A549 treated with Hydrocortisone at 1 μM for 4 hours (cell line): ENCODE measurements at places on chromosomes 1 and 21. TPM values are rescaled to one million over a fixed set of nuclear protein-coding genes. Genes with fewer than 3 reads are reported as not detected.

AMPD1 gene
- total RNA-seq = not detected in 5 replicates

OR6K3 gene
- not detected in 5 replicates for total RNA-seq

RHEX gene
- total RNA-seq = not detected in 5 replicates

FAM229A gene
- total RNA-seq = 2.1 to 4.5 TPM (median 3.7 TPM) in 5 replicates

KLF17 gene
- 0.32 to 0.76 TPM (median 0.47 TPM) in 5 replicates for total RNA-seq

PGLYRP3 gene
- total RNA-seq = not detected in 5 replicates

LCE6A gene
- not detected in 5 replicates for total RNA-seq

KIF26B gene
- total RNA-seq = 0.03 to 0.08 TPM (median 0.06 TPM) in 5 replicates
